ENCODE measurements at places on chromosomes 11 and 22.

DNA sequence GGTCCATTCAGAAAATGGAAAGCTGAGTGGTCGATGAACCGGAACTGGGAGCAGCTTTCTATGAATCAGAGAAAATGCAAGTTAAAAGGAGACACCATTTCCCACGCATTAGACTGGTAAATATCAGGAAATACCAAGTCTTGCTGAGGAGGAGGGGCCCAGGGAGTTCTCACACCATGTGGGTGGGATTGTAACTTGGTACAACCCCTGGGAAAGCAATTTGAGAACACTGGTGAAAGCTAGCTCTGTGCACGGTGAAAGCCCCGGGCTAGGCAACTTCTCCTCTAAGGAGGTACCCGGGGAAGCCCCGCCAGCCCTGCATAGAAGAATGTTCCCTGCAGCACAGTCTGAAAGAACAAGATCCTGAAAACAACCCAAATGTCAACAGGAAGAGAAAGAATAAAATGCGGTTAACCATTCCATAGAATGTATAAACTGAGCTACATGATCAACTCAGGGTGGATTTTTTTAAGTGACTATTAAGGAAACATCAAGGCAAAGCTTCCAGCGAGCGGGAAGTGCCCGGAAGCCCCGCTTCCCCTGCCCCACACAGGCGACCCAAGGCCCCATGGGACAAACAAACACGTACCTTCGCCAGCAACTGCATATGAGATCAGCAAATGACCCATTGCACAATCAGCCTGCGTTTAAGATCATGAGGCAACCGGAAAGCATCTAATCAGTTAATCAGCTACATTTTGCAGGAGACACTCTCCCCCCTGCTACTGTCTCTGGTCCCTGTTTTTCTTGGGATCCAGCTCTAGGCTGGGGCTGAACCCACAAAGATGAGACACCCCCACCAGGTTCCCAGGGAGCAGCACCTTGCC, 11.3 kb downstream of the SHANK2 start:
- DNase-seq: no peak

- no peak for DNase-seq
Measured at GRCh38 chr11:120622189-120622875, 110.8 kb downstream of the GRIK4 start.

- no peak for DNase-seq
Measured at GRCh38 chr11:1488575-1489180, 2.1 kb upstream of the MOB2 start.

GRCh38 chr11:117606790-117607189, 190.2 kb downstream of the DSCAML1 start:
- no peak for DNase-seq

- no peak for DNase-seq
Measured at GRCh38 chr11:76369406-76369805, 11.5 kb downstream of the THAP12 start.

DNA sequence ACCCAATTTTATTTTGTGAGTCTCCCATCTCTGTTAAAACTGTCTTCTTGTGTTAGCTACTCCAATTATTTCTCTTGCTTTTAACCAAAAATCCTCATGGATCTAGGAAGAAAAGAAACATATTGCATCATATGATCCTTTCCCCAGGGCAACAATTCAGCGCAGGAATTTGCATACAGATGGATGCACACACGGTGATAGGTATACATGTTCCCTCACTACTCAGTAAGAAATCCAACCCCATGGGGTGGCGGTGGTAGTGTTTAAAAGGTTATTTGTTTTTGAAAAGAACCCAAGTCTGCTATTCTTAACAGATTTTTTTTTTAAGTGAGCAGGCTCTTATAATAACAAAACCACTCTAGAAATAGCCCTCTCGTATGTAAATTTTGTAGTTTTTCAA, 4.2 kb upstream of the SYN3 start:
- no peak for DNase-seq

DNA sequence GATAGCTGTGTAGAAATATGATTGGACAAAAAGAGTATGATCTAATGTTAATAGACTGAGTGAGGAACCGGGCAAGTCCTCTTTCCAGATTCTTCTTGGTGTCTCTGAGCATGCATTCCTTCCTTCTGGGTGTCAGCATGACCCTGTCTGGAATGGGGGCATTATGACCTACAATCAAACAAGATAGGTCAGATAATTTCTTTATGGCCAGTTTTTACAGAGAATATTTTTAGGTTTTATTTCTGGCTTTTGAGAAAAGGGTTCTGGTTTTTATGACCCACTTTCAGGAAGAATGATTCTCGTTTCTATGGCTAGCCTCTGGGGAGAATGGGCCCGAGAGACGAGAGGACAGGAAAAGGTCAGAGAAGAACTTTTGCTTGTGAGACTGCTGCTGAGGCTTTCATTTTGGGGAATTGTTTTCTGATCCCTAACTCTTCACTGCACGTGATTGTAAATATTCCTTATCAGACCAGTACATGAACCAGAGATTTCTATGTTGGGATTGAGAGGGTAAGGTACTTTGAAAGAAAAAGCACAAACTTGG, 383.8 kb downstream of the AASDHPPT start:
- no peak for DNase-seq

DNA sequence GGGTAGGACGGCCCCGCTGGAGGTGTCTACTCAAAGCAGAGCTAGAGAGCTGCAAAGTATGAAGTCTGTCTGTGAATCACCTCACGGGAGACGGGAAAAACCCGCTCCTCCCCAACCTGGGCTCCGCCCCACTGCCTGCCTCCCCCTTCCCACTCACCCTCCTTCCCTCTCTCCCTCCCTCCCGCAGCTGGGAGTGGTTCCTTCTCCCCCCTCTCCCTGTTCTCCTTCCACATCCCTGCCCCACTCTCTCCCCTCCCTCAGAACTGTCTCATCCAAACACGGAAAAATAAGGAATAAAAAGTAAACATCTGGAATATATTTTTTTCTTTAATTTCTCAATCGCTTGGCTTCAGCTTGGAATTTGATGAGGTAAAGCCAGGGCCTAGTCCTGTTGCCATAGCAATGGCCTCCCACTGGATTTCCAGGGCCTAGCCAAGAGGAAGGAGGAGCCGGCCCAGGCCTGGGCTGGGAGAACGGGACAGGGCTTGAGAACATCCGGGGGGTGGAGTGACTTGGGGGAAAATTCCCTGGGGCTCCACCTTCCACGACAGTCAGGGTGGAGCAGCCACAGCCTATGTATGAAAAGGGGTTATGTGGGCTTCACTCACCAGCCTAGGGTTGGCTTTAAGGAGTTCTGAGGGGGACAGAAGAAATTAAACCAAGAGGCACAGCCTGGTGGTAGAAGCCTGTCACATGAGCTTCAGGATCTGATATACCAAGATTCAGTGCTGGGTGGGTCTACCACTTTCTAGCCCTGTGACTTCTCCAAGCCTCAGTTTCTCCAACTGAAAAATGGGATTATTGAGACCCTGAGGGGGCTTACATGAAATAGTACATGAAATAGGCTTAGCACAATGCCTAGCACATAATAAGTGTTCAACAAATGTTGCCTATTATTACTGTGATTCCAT, 2.2 kb downstream of the TNKS1BP1 start:
- no peak for DNase-seq

DNA sequence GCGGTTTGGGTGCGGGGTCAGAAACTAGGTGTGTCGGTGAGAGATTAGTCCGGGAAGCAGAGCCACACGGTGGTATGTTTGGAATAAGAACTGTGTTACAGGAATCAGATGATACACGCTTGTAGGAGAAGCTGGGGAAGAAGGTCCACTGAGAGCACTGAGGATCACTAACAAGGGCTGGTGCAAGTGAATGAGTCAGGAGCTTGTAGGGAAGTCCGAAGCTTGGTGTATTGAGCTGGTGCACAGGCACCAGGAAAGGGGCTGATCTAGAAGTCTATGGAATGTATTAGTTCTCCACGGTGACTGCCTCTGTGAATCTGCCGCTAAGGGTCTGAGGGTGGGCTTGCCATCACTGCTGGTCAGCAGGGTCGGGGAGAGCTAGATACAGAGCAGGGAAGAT, 18.8 kb upstream of the GRK3 start:
- no peak for DNase-seq

DNA sequence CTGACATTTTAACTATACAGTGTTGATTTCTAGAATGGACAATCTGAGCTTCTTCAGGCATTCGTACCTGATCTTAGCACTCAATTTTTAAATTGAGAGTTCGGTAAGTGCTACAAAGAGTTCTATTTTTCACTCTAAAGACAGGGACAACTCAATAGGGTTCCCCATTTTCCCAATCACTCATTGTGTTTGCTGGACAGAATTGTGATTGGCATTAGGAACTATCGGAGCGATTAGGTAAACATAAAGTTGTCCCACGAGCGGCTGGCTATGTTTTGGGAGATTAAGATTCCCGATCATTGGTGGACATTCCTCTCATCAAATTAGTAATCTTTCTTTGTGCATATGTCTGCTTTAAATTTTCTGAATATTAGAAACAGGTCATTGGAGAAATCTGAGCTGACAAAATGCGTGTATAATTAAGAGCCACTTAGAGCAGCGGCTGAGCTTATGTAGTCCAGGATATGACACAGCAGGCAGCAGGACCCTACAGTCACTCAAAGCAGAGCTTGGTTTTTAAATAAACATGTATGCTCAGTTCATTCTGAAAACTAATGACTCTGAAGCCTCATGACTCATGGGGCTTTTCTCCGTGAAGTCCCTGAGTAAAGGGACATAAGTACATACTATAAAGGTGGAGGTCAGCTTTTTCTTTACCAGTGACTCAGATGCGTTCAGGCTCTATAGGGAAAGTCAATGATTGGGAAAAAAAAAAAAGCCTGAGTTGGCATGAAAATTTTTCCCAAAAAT, 109.4 kb downstream of the GRIA4 start:
- no peak for DNase-seq

DNA sequence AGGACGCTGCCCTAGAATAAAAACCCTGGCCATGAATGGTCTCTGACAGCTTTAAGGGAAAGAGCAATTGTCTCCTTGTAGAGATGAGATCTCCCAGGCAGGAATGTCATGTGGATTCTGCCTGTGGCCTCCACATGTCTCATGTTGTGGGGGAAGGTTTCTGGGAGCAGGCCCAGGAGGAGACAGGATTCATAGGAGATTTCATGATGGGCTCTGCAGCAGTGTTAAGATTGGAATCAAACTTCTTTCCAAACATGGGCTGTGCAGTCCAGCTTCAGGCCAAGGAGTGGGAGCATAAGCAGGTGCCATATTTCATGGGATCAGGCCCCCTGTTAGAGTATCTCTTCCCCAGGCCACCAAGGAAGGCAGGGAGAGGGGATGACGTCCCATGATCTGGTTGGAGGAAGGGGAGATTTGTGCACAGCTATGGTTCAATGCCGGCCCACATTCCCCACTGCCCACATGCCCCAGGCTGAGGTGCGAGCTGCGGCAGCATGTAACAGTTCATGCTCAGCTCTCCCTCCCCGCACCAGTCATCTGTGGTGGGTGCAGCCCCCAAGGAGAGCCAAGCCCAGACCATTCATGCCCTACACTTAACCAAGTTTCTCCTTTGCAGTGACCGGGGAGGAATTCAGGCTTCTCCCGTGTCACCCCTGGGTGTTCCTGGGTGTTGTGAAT, 42.5 kb downstream of the LMO1 start:
- DNase-seq: no peak

GRCh38 chr11:46553814-46554212, 40.0 kb downstream of the AMBRA1 start:
- DNase-seq: no peak

DNA sequence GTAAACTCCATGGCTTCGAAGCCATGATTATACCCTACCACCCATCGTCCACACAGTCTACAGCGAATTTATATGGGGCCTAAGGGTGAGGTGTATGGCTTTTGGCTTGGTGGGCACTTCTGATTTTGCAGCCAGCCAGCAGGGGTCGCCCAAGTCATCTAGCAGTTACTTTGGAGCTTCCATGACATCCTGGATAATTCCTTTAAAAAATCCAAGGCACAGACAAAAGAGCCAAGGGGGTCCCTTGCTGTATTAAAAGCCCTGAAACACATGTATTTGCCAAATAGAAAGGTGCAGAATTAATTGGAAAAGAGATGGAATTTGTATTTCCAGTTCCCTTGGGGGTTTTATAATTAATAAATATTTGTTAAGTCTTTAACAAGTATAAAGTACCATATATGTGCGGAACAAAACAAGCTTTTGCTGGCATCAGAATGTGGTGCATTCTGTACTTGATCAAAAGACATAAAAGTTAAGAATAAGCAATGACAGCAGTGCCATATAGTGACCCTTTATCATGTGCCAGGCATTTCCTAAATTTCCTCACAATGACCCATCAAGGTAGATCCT, 132.8 kb upstream of the PITPNB start:
- DNase-seq: peak; percentile 4

- DNase-seq: peak; percentile 77
Measured at GRCh38 chr22:19891317-19892256, 36.9 kb upstream of the GNB1L start.

- DNase-seq: peak; percentile 60
Measured at GRCh38 chr11:9565822-9566560, 7.5 kb upstream of the WEE1 start.

DNA sequence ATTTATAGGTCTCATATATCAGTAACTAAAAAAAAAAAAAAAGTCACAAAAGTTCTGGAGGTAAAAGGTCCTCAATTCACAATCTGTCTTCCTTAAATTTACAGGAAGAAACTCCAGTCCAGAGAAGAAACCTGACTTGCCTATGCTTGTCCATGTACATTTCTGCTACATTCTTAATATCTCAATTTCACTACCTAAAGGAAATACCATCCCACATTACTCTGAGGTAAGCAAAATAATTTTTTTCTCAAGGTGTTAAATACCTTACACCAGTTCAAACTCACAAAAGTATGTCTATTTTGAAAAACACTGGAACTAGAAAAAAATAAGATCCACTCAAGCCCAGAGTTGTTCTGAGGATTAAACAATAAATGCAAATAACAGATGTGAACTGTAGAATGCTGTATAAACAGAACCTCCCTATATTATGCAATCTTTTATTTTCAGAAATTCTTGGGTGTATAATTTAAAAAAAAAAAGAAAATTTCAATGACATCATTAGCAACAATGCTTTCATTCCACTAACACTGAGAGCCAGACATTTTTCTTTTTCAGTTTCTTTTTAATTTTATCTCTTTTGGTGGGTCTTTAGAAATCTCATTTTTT, 49.9 kb upstream of the GDPD4 start:
- DNase-seq: no peak

DNA sequence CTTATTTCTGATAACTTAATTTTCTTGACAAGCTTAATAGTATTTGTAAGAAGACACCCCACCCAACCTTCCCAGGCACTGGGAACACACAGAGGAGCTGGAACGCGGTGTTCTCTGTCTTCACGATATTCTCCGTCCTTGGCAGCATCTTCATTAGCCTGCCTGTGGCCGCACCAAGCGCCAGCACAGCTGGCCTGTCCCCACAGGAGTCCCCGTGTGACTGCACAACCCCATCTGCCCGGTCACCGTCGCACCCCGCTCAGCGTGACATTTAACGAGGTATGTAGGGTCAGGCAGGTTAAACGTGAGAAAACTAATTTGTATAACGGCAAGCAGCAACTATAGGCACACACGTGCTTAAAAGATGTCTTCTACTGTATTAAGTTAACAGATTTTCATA, 293.3 kb downstream of the BRD1 start:
- no peak for DNase-seq

- no peak for DNase-seq
Measured at GRCh38 chr11:119615003-119615881, 113.8 kb downstream of the NECTIN1 start.

GRCh38 chr11:111010391-111011274, 234.9 kb upstream of the POU2AF2 start:
- DNase-seq: no peak
